ENCODE measurements at places on chromosomes 13 and 19.

DNA sequence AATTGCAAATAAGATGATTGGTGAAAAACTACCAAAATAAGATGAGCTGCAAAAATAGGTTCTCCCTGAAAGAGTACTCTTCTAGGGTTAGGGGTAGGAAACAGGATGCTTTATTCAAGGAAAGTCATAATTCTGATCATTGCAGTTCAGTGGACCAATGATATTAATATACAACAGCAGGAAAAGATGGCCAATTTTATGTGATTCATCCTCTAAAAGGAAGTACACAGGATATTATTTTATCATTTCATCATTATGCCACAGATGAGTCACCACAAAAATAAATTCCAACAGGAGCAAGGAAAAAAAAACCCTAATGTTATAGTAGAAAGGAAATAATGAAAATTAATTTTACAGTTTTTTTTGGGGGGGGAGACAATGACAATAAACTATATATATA is 205.0 kb downstream of the NALCN start:
- no peak for DNase-seq

- no peak for DNase-seq
Measured at GRCh38 chr19:44912854-44913253, 1.6 kb upstream of the APOC1 start.

- no peak for DNase-seq
Measured at GRCh38 chr13:40095695-40096356, 440.4 kb downstream of the COG6 start.

GRCh38 chr13:65342541-65343337 is 1887.4 kb downstream of the PCDH9 start:
- no peak for DNase-seq

- peak; percentile 43 for DNase-seq
Measured at GRCh38 chr13:35789335-35790165, 313.1 kb upstream of the MAB21L1 start.

DNA sequence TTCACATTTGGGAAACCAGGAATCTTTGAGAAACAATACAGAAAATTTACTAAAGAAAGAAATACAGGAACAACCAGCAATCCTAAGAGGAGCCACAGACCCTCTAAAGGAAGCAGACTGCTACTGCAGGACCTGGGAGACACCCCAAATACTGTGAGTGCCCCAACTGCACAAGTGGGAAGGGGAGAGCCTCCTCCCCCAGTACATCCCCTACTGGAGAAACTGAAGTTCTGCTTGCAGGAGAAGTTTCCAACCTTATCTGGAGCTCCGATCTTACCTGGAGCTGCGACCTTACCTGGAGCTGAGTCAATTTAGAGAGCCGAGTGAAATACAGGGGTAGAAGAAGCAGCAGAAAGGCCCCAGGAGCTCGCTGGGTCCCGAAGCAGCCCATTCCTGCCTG is 236.4 kb upstream of the SPRY2 start:
- DNase-seq = no peak
